Upper lobe of left lung (tissue), 6 donors: ENCODE measurements at places on chromosomes 11 and 22. TPM values are rescaled to one million over a fixed set of nuclear protein-coding genes. Genes with fewer than 3 reads are reported as not detected.

- DNase-seq = no peak
- no peak overlapping the region for H3K4me3 ChIP-seq
- no peaks in the 10 kb centered on the region for H3K4me1 ChIP-seq
- H3K27me3 ChIP-seq = no peaks in the 10 kb centered on the region
- no peaks in the 10 kb centered on the region for H3K36me3 ChIP-seq
- H3K27ac ChIP-seq = no peak overlapping the region
Measured at GRCh38 chr11:79321263-79321662, 119.6 kb downstream of the TENM4 start.

DNA sequence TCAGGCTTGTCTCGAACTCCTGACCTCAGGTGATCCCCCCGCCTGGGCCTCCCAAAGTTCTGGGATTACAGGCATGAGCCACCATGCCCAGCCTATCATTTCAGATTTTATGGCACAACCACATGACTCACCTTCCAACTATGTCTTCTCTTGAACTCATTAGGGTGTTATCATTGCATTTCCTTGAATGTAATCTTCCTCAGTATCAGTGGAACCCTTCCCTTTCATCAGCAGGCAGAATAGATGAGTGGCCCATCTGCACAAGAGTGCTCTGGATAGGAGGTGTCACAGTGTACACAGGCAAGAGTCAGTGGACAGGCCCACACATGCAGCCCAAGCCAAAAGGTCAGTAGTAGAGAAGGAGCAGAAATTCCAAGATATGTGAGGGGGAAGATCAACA, 29.1 kb upstream of the AQP11 start:
- H3K4me1 ChIP-seq = no peaks in the 10 kb centered on the region
- DNase-seq = no peak
- H3K4me3 ChIP-seq = no peak overlapping the region
- no peaks in the 10 kb centered on the region for H3K36me3 ChIP-seq

GRCh38 chr11:47351156-47352126, 1.1 kb downstream of the MYBPC3 start:
- peaks cover 4% of the 10 kb centered on the region for H3K4me1 ChIP-seq
- no peaks in the 10 kb centered on the region for H3K27me3 ChIP-seq
- H3K4me3 ChIP-seq = no peak overlapping the region
- H3K27ac ChIP-seq = no peak overlapping the region
- H3K36me3 ChIP-seq = no peaks in the 10 kb centered on the region

DNA sequence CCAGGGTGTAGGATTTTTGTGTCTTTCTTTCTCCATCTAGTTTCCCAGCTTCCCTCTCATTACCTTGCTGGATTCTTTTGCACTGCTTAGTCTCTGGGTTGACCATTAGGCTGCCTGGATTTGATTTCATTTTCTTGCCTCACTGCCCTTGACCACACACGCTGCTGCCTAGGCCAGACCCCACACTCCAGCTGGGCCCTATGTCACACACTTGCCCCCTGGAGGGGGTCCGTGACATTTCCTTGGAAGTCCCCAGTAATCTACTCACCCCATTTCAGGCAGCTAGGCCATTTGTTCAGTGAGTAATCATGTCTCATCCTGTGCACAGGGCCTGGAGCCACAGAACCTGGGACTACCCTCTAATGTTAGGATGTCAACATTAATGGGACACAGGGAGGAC, 81.9 kb upstream of the SPON1 start:
- H3K27ac ChIP-seq = no peak overlapping the region
- no peak for DNase-seq
- H3K4me1 ChIP-seq = no peaks in the 10 kb centered on the region

Gene SCT
- total RNA-seq = not detected

Gene SOX10
- total RNA-seq = not detected

- H3K27ac ChIP-seq = no peak overlapping the region
- no peaks in the 10 kb centered on the region for H3K27me3 ChIP-seq
- no peak for DNase-seq
- no peak overlapping the region for H3K4me3 ChIP-seq
Measured at GRCh38 chr11:130882138-130882551, 34.1 kb downstream of the SNX19 start.

DNA sequence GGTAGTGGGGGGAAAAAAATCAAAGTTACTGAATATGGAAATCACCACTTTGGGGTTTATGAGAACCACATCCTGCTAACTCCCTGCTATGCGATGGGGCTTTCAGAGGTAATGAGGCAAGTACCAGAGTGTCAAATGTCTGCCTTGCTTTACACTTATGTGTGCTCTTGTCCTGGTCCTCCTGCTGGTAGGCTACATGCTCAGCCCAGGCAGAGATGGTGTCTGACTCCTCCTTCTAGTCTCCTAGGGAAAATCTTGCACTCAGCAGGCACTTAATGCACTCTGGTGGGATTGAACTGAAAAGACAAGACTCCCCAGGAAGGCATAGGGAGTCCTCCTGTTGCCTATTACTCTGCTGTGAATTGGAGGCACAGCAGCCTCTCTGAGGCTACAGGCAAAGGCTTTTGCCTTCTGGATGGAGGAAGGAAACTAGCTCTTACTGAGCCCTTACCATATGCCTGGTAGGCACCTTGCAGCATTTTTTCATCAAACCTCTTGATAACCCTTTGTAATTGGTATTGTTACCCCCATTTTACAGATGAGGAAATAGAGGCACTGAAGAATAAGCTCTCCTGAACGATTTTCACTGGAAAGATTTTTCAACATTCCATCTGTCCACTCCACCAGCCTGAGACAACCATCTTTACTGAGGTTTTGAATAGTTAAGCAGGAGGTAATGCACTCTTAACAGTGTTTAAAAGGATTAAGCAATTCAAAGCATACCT, 132.1 kb upstream of the PAX6 start:
- H3K4me3 ChIP-seq = no peak overlapping the region
- H3K27ac ChIP-seq = no peak overlapping the region
- no peaks in the 10 kb centered on the region for H3K27me3 ChIP-seq

- no peak for DNase-seq
- H3K4me3 ChIP-seq = no peak overlapping the region
- H3K27me3 ChIP-seq = no peaks in the 10 kb centered on the region
- no peaks in the 10 kb centered on the region for H3K36me3 ChIP-seq
- H3K4me1 ChIP-seq = peaks cover 15% of the 10 kb centered on the region
Measured at GRCh38 chr11:78295991-78296930, 107.5 kb downstream of the USP35 start.

GRCh38 chr11:29627541-29627940, 389.3 kb downstream of the KCNA4 start:
- no peak overlapping the region for H3K4me3 ChIP-seq
- no peaks in the 10 kb centered on the region for H3K27me3 ChIP-seq
- H3K36me3 ChIP-seq = no peaks in the 10 kb centered on the region
- H3K4me1 ChIP-seq = no peaks in the 10 kb centered on the region
- no peak overlapping the region for H3K27ac ChIP-seq
- no peak for DNase-seq

Gene PRAME
- 3.5 TPM for total RNA-seq

Gene MS4A12
- total RNA-seq = not detected

- no peaks in the 10 kb centered on the region for H3K27me3 ChIP-seq
- H3K4me3 ChIP-seq = no peak overlapping the region
- DNase-seq = no peak
- no peaks in the 10 kb centered on the region for H3K4me1 ChIP-seq
- H3K27ac ChIP-seq = no peak overlapping the region
- no peaks in the 10 kb centered on the region for H3K36me3 ChIP-seq
Measured at GRCh38 chr11:130772266-130773227, 143.7 kb downstream of the SNX19 start.

DNA sequence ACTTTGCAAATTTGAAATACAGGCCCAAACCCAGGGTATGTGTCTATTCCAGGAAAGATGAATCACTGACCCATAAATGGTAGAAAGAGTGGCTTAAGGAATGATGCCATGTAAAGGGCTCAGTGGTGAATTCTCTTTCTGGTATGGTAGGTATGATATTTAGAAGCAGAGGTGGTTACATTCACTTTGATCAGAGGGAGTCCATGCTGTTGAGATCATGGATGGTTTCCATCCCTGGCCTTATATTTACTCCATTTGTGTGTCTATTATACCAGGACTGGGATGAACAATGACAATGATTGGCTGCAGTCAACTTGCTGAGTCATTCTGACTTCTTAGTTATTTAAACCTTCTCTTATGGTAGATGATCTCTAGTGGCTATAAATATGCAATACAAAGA, 419.8 kb upstream of the LRRC4C start:
- no peak for DNase-seq
- H3K27me3 ChIP-seq = no peaks in the 10 kb centered on the region
- no peak overlapping the region for H3K4me3 ChIP-seq
- no peaks in the 10 kb centered on the region for H3K36me3 ChIP-seq
- H3K27ac ChIP-seq = no peak overlapping the region
- no peaks in the 10 kb centered on the region for H3K4me1 ChIP-seq

DNA sequence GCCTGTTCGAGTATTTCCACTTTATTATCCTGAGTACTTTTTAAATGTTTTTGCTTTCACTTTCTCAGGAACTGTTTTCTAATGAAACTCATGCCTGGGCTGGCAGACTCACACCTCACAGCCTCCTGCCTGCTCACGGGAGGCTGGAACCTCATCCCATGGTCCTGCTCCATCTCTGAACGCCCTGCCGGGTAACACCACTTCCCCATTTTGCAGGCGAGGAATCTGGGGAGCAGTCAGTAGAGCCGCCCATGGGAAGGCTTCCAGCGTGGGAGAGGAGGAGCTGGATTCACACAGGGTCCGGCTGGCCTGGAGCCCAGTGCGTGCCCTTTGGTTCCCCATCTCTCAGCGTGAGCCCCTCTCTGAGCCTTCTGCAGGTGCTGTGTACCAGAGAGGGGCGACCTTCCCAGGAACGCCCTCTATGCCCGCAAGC, 53.6 kb downstream of the SCUBE1 start:
- peak overlapping the region; percentile 74 for H3K27ac ChIP-seq
- no peaks in the 10 kb centered on the region for H3K27me3 ChIP-seq
- DNase-seq = no peak
- peaks cover 40% of the 10 kb centered on the region for H3K4me1 ChIP-seq

DNA sequence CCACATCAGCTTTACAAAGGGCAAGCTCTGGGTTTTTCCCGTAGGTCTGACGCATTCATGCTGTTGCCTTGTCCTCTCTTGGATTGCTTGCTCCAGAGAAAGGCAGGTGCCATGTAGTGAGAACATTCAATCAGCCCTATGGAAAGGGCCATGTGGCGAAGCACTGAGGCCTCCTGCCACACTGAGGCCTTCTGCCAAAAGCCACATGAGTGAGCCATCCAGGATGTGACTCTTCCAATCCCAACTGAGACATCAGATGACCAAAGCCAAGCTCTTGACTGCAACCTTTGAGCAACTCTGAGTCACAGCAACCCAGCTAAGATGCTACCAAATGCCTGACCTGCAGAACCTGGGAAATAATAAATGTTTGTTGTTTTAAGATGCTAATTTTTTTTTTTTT, 9.0 kb upstream of the PANX3 start:
- DNase-seq = no peak
- no peak overlapping the region for H3K27ac ChIP-seq
- no peaks in the 10 kb centered on the region for H3K36me3 ChIP-seq
- no peaks in the 10 kb centered on the region for H3K4me1 ChIP-seq
- H3K27me3 ChIP-seq = no peaks in the 10 kb centered on the region

DNA sequence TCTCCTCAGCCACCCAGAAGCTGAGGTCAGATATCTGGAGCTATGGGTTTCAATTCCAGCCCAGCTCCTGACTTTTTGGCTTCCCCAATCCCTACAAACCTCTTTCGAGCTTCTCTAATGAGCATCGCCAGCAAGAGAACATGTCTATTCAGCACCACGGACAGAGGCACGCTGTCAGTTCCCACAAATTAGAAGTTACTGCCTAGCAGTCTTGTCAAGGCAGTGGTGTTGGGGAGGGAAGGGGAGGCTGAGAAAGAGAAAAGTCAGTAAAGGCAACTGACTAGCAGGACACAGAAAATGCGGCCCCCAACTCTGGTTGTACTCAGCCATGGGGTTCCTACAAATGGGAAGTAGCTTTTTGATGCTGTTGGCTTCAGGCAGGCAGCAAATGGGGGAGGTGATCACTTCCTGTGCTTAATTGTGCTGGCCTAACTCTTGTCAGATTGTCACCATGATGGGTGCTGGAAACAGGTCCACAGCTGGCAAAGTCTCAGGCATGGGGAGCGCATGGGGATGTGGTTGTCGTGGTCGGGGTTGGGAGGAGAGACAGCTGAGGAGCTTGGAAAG, 205.9 kb downstream of the ST3GAL4 start:
- H3K4me3 ChIP-seq = no peak overlapping the region
- no peaks in the 10 kb centered on the region for H3K27me3 ChIP-seq
- no peaks in the 10 kb centered on the region for H3K36me3 ChIP-seq

Gene RAG2
- not detected for total RNA-seq

GRCh38 chr11:46976182-46976854, 39.8 kb downstream of the CSTPP1 start:
- H3K27ac ChIP-seq = no peak overlapping the region
- H3K27me3 ChIP-seq = no peaks in the 10 kb centered on the region
- no peak overlapping the region for H3K4me3 ChIP-seq
- no peaks in the 10 kb centered on the region for H3K36me3 ChIP-seq

Gene NAA40
- 11.9 TPM for total RNA-seq

DNA sequence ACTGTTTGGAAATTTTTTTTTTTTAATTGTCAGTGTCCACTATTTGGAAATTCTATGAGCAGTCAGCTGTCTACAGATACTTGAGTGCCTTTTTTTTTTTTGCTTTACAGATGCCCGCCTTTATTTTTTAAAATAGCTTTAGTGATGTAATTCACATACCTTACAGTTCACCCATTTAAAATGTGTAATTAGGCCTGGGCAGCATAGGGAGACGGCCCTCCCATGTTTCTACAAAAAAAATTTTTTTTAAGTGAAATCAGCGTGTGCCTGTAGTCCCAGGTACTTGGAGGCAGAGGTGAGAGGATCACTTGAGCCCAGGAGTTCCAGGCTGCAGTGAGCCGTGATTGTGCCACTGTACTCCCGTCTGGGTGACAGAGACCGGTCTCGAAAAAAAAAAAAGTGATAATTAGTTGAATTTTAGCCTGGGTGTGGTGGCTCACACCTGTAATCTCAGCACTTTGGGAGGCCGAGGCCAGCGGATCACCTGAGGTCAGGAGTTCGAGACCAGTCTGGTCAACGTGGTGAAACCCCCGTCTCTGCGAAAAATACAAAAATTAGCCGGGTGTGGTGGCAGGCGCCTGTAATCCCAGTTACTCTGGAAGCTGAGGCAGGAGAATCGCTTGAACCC, 1.5 kb downstream of the ZNF143 start:
- no peaks in the 10 kb centered on the region for H3K27me3 ChIP-seq
- H3K36me3 ChIP-seq = no peaks in the 10 kb centered on the region
- DNase-seq = no peak
- peak overlapping the region; percentile 99 for H3K27ac ChIP-seq
- peaks cover 15% of the 10 kb centered on the region for H3K4me1 ChIP-seq

- peak; percentile 17 for DNase-seq
- H3K4me1 ChIP-seq = peaks cover 7% of the 10 kb centered on the region
- no peaks in the 10 kb centered on the region for H3K27me3 ChIP-seq
- H3K4me3 ChIP-seq = no peak overlapping the region
- peaks cover 5% of the 10 kb centered on the region for H3K36me3 ChIP-seq
Measured at GRCh38 chr22:20312396-20313191, 7.3 kb downstream of the DGCR6L start.

Gene PDGFB
- 30.8 TPM for total RNA-seq

Gene PHLDB1
- 110 TPM for total RNA-seq

GRCh38 chr22:42511401-42511891, 8.2 kb downstream of the RRP7A start:
- peaks cover 18% of the 10 kb centered on the region for H3K36me3 ChIP-seq
- H3K4me3 ChIP-seq = no peak overlapping the region
- peak; percentile 58 for DNase-seq

Gene KCNQ1
- total RNA-seq = 28.4 TPM
